Karpas-422 (cell line): ENCODE measurements at places on chromosomes 2 and 18.

- no peak for DNase-seq
Observed at GRCh38 chr18:62026586-62026985, 133.8 kb upstream of the RNF152 start.

DNA sequence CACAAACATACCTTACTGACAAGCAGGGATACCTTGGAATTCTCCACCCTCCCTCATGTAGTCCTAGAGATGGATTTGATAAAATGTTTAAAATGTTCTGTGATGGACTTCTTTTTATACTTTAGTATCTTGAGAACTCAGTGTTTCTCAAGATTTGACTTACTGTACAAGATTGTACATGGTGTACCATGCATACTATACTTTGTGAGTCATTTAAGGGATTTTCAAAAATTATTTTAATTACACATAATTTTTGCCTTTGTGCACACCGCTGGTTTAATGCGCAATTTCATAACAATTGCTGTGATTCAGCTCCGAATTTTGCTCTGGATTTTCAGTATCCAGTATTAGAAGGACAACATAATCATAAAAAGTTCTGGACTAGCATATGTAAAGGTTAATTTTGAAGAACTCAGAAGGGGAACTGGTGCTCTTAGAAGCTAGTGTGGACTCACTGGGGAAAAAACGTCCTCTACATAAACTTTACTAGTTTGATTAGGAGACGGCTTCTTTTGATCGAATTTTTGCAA is 78.6 kb upstream of the ACSL3 start:
- DNase-seq, result no peak

GRCh38 chr2:64840426-64840881 is 148.7 kb upstream of the SLC1A4 start:
- no peak for DNase-seq

DNA sequence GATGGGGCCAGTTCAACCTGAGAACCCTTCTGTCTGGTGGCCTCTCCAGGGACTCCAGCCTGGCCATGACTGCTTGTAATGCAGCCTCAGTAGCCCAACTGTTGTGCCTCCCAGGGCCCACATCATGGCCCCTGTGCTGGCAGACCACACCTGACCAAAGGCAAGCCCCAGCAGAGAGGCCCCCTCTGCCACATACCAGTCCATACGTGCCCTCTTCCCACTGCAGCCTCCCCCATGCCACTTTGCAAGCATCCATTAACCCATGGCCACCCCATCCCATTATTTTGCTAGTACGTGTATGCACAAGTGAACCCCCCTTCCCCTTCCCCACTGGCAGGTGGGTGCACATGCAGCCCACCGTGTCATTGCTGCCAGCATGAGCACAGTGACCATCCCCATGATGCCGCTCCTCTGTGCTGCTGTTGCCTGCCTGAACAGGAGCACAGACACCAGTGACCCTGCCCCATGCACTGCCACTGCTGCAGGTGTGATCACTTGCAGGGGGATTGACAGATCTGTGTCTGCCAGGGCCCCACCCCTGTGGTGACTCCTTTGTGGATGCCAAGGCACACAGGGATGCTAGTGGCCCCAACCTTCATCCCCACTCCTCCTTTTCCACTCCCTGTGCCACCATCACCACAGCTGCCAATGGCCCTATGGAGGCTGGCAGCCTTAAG is 330.0 kb upstream of the DSEL start:
- no peak for DNase-seq

- DNase-seq, result no peak
Observed at GRCh38 chr2:26299471-26300101, 46.4 kb upstream of the SELENOI start.

DNA sequence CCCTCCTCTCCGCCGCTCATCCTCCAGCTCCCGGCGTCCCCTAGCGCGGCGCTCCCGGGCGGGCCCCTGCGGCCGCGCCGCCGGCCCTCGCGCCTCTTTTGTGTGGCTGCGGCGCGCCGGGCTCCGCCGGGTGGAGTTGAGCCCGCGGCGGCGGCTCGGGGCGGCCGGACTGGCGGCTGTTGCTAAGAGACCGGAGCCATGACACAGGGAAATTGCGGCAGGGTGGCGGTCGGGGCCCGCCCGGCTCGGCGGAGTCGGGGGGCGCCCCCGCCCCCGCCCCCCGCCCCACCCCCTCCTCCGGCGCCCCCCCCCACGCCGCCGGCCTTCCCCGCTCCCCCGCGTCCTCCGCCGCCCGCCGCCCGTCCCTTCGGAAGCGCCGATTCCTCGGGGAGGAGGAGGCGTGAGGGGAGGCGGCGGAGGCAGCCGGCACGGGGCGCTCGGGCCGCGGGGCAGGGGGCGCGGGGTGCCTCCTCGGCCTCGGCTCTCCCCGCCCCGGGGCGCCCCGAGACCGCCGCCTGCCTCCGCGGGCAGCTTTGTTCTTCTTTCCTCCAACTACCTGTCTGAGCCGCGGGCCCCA is at the start of gene TMEM200C:
TMEM200C (minus strand) TSS at position 224 of the 577 bp plus-strand sequence. CDS start 3,459 bp downstream, outside the sequence.
- DNase-seq, result no peak

GRCh38 chr2:151103551-151103950 is 158.1 kb downstream of the RBM43 start:
- DNase-seq, result no peak

DNA sequence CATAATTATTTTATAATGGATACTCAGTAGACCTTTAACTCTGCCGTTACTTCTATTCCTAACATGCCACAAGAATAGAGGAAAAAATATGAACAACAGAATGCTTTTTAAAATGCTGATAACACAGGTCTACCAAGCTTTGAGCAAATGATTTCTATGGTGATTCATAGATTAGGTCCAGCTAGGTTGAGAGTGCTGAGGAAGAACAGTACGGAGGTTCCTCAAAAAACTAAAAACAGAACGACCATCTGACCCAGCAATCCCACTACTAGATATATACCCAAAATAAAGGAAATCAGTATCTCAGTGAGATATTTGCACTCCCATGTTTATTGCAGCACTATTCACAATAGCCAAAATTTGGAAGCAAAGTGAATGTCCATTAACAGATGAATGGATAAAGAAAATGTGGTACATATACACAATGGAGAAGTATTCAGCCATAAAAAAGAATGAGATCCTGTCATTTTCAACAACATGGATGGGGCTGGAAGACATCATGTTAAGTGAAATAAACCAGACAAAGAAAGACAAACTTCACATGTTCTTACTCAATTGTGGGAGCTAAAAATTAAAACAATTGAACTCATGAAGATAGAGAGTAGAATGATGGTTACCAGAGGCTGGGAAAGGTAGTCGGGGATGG is 111.6 kb upstream of the SERTAD2 start:
- DNase-seq, result no peak
